ENCODE measurements at places on chromosomes 5 and 9.
A peak's percentile ranks its signal among the peaks of the same experiment; 100 is the strongest.

DNA sequence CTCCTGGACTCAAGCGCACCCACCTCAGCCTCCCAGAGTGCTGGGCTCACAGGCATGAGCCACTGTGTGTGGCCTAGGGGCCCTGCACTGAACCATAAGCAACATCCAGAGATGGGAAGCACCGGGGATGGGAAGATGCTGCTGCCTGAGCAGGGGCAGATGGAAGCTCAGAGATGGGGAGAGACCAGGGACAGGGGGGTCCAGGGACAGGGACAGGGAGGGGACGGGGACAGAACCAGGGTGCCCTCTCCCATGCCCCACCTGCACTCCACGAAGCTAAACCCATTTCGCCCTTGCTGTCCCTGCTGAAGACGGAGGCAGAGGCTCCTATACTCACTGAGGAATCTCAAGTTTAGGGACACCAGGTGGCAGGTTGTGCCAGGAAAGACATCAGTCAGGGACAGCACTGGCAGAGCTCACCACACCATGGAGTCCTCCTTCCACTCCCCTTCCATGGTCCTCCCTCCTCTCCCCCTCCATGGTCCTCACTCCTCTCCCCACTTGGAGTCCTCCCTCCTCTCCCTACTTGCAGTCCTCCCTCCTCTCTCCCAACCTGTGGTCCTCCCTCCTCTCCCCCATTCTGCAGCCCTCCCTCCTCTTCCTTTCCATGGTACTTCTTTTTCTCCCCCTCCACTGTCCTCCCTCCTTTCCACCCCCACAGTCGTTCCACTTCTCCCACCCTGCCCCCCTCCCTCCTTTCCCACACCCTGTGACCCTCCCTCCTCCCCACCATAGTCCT lies 45.5 kb upstream of the LRRC14B start:
- no peaks in the 10 kb centered on the region for H3K36me3 ChIP-seq
- H3K27me3 ChIP-seq: no peaks in the 10 kb centered on the region
- H3K27ac ChIP-seq: no peak overlapping the region
- DNase-seq: no peak

DNA sequence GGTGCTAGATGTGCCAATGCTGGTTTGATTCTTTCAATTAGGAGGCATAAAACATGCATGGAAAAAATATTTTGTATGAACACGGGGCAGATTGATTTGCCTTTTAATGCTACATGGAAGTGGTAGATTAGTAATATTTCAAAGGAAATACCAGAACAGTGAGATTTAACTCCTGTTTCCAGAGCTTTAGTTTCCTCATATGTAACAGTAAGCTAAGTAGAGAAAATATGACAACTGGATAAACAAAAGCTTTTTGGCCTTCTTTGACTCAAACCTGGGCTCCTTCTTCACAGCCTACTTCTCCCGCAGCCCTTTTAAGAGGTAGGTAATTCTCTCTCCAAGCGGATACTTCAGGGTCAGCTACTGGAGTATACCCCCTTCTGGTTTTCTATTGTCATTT lies 254.2 kb upstream of the TRPC7 start:
- no peak for DNase-seq
- H3K4me1 ChIP-seq: no peaks in the 10 kb centered on the region
- no peaks in the 10 kb centered on the region for H3K27me3 ChIP-seq

DNA sequence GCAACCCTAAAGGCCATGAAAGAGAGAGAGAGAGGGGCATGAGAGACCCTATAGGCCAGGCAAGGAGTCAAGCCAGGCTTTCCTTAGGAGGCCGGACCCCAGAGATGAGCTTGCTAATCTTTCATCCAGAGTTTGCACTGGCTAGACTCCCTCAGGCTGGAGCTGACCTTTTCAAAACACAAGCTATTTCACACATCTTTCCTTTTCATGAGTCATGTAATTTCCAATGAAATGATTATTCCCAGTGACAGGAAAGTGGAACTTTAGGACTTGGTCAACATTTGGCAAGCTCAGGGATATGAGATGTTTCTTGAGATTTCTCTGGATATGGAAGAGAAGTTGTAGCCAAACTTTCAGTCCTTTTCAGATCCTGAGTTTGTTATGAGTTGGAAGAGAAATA lies 117.7 kb downstream of the TARS1 start:
- H3K36me3 ChIP-seq: no peaks in the 10 kb centered on the region
- no peak for DNase-seq
- H3K27me3 ChIP-seq: no peaks in the 10 kb centered on the region
- no peak overlapping the region for H3K4me3 ChIP-seq

DNA sequence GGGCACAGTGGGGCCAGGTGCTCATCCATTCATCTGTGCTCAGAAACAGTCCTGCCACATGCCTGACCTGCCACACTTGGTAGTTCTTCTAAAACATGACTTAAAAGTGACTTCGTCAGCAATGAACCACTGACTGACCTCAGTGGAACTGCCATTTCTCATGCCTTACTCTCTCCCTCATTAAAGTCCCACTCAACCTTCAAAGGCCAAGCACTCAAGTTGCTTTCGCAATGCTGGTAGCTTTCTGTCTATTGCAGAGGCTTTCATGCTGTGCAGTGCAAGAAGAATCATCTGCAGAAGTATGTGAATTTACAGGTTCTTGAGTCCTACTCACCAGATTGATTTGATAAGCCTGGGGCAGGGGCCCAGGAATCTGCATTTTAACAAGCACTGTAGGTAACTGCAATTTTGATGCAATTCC lies 23.9 kb downstream of the B4GALT1 start:
- no peak overlapping the region for H3K27ac ChIP-seq
- H3K4me1 ChIP-seq: peaks cover 27% of the 10 kb centered on the region
- no peak overlapping the region for H3K4me3 ChIP-seq
- DNase-seq: no peak
- no peaks in the 10 kb centered on the region for H3K36me3 ChIP-seq
- no peaks in the 10 kb centered on the region for H3K27me3 ChIP-seq

DNA sequence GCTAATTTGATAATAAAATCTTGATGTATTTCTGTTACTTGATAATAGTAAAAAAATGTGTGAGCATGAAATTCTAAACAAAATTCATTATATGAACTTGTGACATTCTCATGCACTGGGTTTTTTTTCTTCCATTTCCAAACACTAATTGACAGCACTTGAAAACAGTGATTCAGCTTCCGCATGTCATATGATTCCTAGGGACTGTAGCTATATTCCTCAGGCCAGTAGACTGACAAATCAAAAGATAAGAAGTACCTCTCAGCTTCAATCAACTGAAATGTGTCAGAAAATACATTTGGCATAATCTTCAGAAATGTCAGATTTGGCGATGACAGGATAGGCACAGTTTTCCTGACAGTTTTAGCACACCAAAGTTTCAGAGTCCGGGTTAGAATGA lies 52.5 kb downstream of the EFNA5 start:
- no peaks in the 10 kb centered on the region for H3K4me1 ChIP-seq
- no peak overlapping the region for H3K4me3 ChIP-seq
- H3K27ac ChIP-seq: no peak overlapping the region
- no peak for DNase-seq
- no peaks in the 10 kb centered on the region for H3K27me3 ChIP-seq

DNA sequence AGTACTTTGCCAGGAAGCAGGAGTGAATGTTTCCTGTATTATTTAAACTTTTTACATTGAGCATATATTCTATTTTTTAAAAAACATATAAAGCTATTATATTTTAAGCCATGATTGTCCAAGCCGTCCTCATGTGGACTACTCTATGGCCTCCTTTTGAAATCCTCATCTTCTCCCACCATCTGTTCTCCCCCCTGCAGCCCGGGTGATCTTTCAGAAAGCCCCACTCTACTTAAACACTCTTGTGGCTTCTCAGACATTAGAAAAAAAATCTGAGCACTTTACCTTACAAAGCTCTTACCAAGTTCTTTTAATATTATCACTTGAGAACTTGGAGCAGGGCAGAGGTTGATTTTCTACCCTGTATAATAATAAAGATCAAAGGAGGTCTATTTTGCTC lies 95.4 kb downstream of the CAVIN4 start:
- DNase-seq: no peak
- no peak overlapping the region for H3K4me3 ChIP-seq
- no peaks in the 10 kb centered on the region for H3K36me3 ChIP-seq
- no peaks in the 10 kb centered on the region for H3K4me1 ChIP-seq
- H3K27ac ChIP-seq: no peak overlapping the region

- DNase-seq: no peak
- H3K4me1 ChIP-seq: no peaks in the 10 kb centered on the region
- peak overlapping the region; percentile 95 for H3K4me3 ChIP-seq
Measured at GRCh38 chr9:91362051-91362611, 413 bp upstream of the AUH start.

DNA sequence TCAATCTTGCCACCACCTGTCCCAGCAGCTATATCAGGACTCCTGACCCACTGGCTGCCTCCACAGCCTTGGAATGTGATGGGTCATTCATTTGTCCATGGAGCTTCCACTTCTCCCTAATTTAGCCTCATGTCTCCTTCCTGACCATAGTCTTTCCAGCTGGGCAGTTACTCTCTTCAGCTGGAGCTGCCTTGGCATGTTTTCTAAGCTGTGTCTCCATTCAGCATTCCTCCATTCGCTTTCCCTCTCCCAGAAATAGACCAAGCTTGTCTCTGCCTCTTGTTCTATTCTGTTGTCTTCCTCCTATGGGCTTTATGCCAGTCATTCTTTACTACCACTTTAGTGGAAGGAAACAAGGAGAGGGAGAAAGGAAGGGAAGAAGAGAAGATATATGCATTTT lies 5.3 kb upstream of the CTXN3 start:
- no peak overlapping the region for H3K4me3 ChIP-seq
- DNase-seq: no peak
- H3K4me1 ChIP-seq: no peaks in the 10 kb centered on the region
- no peaks in the 10 kb centered on the region for H3K27me3 ChIP-seq
- H3K27ac ChIP-seq: no peak overlapping the region

GRCh38 chr5:109590799-109591198 lies 98.9 kb upstream of the MAN2A1 start:
- H3K4me1 ChIP-seq: no peaks in the 10 kb centered on the region
- DNase-seq: no peak
- no peaks in the 10 kb centered on the region for H3K27me3 ChIP-seq
- H3K27ac ChIP-seq: no peak overlapping the region
- no peak overlapping the region for H3K4me3 ChIP-seq
